ENCODE measurements at places on chromosomes 12 and 14. TPM values are rescaled to one million over a fixed set of nuclear protein-coding genes. Genes with fewer than 3 reads are reported as not detected.

ABHD12B gene
- not detected for total RNA-seq

MYO1A gene
- total RNA-seq, result not detected

DLK1 gene
- not detected for total RNA-seq

CTSG gene
- not detected for total RNA-seq

SLC6A15 gene
- total RNA-seq, result not detected

TSPAN19 gene
- not detected for total RNA-seq

KRT72 gene
- total RNA-seq, result not detected

DNA sequence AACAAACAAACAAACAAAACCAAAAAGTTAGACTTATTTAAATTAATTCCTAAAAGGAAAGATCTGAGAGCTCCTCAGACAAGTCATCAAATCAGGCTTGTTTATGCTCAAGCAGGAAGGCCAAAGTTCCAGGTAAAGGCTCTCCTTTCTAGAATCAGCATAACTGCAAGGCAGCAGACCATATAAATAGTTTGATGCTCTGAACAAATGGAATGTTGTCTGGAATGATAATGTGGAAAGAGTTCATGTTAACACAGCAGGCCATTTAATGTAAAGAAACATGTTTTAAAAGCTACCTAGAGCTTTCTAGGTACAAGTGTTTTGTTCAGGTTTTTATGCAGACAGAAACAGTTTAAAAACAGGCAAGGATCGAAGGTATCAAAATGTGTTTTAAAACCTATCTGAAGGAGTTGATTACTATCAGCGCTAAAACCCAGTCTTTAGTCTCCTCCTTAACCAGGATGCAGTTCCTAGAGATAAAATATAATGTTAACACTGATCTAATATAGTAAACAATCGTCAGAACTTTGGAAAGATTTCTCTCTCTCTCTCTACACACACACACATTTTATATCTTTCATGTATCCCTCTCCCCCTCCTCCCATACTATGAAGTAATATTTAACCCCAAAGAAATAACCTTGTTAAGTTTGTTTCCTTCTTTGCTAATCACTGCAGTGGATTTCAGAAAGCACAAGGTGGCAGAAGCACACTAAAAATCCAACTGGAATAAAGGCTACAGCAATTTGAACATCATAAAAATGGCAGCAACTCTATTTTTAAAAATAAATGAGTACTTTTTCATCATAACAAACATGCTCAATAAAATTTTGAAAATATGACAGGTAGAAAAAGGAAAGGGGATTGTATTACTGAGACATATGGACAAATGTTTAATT is 135.5 kb downstream of the PAWR start:
- no peak overlapping the region for H3K4me3 ChIP-seq
- peaks cover 46% of the 10 kb centered on the region for H3K36me3 ChIP-seq
- H3K27me3 ChIP-seq, result no peaks in the 10 kb centered on the region
- peak; percentile 39 for DNase-seq
- H3K4me1 ChIP-seq, result peaks cover 12% of the 10 kb centered on the region
- 0 out of 2 replicates have a peak overlapping the region, but pooled peaks have one; percentile 31 for H3K27ac ChIP-seq

GRCh38 chr14:61492474-61492873 is 171.1 kb downstream of the PRKCH start:
- DNase-seq, result no peak
- H3K27me3 ChIP-seq, result no peaks in the 10 kb centered on the region
- H3K4me3 ChIP-seq, result no peak overlapping the region
- peaks cover 21% of the 10 kb centered on the region for H3K4me1 ChIP-seq
- H3K36me3 ChIP-seq, result peaks cover 21% of the 10 kb centered on the region
- no peak overlapping the region for H3K27ac ChIP-seq

- no peak overlapping the region for H3K4me3 ChIP-seq
- no peaks in the 10 kb centered on the region for H3K27me3 ChIP-seq
- H3K36me3 ChIP-seq, result no peaks in the 10 kb centered on the region
These were observed 53.6 kb downstream of the HECTD4 start for GRCh38 chr12:112328456-112329124.

- no peaks in the 10 kb centered on the region for H3K36me3 ChIP-seq
- no peaks in the 10 kb centered on the region for H3K4me1 ChIP-seq
- no peak for DNase-seq
- H3K27ac ChIP-seq, result no peak overlapping the region
- H3K27me3 ChIP-seq, result peaks cover 38% of the 10 kb centered on the region
These were observed 119.2 kb downstream of the FIGNL2 start for GRCh38 chr12:51729331-51729730.

GRCh38 chr12:11758510-11759493 is 109.3 kb downstream of the ETV6 start:
- no peak overlapping the region for H3K4me3 ChIP-seq
- H3K27me3 ChIP-seq, result no peaks in the 10 kb centered on the region
- H3K27ac ChIP-seq, result no peak overlapping the region
- H3K36me3 ChIP-seq, result no peaks in the 10 kb centered on the region
- no peak for DNase-seq
- no peaks in the 10 kb centered on the region for H3K4me1 ChIP-seq

- DNase-seq, result no peak
- no peak overlapping the region for H3K27ac ChIP-seq
- H3K36me3 ChIP-seq, result no peaks in the 10 kb centered on the region
These were observed 79.0 kb downstream of the PRIMA1 start for GRCh38 chr14:93709249-93709648.

DNA sequence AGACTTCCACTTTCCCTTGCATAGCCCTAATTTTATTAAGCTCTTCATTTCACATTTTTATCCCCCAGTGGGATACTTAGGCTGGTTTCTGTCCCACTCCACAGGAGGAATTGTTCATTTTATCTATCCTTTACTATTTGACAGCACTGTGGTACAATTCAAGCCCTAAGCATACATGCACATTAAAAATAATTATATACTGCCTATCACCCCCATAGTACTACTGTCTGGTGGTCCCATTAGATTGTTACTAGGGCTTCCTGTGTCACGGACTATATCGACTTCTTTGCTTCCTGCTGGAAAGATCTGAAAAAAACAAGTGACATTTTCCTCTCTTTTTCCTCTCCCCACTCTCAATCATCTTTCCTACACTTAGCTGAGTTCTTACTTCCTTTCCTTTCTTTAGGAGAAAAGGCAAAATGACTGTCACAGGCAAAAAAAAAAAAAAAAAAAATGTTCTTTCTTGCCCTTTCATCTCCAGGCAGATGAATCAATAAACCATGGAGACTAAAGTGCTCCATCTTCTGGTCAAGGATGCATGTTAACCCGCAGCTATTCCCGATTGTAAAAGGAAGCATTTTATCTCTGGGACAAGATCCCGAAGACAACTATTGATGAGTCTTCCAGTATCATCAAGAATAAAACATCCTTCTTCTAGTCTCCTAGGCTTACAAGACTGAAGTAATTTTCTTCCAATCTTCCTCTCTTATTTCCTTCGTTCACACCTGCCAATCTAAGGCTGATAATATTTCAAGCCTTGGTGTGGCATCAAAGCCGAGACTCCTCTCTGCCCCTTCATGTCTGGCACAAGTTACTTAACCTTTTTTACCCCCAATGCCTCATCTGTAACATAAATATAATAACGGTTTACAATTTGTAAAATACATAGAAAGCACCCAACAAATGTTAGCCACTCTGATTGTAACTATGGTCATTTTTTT is 94.4 kb upstream of the PLEKHG7 start:
- no peak overlapping the region for H3K27ac ChIP-seq
- H3K4me3 ChIP-seq, result no peak overlapping the region
- no peak for DNase-seq

GRCh38 chr12:27468241-27468640 is 21.7 kb downstream of the SMCO2 start:
- no peak overlapping the region for H3K4me3 ChIP-seq
- H3K27me3 ChIP-seq, result no peaks in the 10 kb centered on the region
- H3K27ac ChIP-seq, result no peak overlapping the region
- H3K36me3 ChIP-seq, result no peaks in the 10 kb centered on the region
- no peak for DNase-seq

GRCh38 chr14:98999901-99000300 is 272.1 kb downstream of the BCL11B start:
- H3K36me3 ChIP-seq, result no peaks in the 10 kb centered on the region
- H3K27ac ChIP-seq, result no peak overlapping the region
- H3K4me1 ChIP-seq, result no peaks in the 10 kb centered on the region
- DNase-seq, result no peak
- no peak overlapping the region for H3K4me3 ChIP-seq
- H3K27me3 ChIP-seq, result no peaks in the 10 kb centered on the region

DNA sequence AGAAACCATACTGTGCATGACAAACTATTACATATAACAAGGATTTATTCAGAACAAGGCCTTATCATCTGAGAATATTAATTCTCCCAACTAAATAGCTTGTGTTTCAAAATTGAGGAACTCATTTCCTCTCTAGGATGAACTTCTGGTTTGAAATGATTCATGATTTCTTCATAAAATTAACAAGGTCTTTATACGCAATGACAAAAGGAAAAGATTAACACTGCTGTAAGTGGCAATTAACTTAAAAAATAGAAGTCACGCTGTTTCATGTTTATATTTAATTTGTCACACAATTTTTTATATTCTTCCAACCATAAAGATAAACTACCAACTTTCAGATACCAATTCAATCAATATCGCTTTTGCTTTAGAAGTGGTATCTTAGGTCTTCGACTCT is 80.8 kb downstream of the GRIP1 start:
- H3K4me1 ChIP-seq, result peaks cover 1% of the 10 kb centered on the region
- H3K27ac ChIP-seq, result no peak overlapping the region
- H3K36me3 ChIP-seq, result no peaks in the 10 kb centered on the region
- DNase-seq, result no peak
- H3K4me3 ChIP-seq, result no peak overlapping the region

DNA sequence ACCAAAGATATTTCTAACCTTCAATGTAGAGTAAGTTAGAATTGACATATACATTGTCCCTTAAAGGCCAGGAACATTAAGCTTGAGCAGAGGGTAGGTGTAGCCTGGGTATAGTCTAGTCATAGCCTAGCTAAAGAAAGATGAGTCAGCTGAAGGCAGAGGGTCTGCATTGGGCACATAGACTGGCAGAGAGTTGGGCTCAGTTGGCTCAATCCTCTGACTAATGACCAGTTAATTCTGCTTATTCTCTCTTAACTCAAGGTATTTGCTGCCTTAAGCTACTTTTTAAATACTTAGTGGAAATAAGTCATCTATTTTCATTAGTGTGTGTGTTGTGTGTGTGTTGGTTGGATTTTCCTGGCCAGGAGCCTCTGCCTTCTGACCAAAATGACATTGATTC is 467.1 kb downstream of the RAD51B start:
- H3K4me1 ChIP-seq, result peaks cover 9% of the 10 kb centered on the region
- no peaks in the 10 kb centered on the region for H3K27me3 ChIP-seq
- DNase-seq, result no peak
- H3K4me3 ChIP-seq, result no peak overlapping the region

DNA sequence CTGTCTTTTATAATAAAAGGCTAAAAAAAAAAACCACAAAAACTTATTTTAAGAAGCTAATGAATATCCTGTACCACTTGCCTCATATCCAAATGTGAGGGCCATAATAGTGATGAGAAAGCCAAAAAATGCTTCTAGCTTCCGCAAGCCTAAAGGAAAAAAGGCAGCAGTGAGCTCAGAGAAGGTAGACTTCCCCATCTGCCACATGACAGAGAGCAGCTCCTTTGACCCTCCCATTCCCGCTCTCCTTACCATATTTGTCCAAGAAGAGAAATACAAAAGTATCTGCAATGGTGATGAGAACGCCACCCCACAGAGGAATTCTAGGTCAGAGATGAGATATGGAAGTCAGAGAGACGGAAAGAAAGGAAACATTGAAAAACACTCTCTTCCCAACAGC is 27.1 kb downstream of the SLC11A2 start:
- DNase-seq, result no peak
- H3K4me3 ChIP-seq, result no peak overlapping the region
- H3K27ac ChIP-seq, result no peak overlapping the region
- H3K4me1 ChIP-seq, result no peaks in the 10 kb centered on the region

- H3K4me3 ChIP-seq, result no peak overlapping the region
- H3K27me3 ChIP-seq, result no peaks in the 10 kb centered on the region
- peak; percentile 22 for DNase-seq
- no peaks in the 10 kb centered on the region for H3K36me3 ChIP-seq
- H3K27ac ChIP-seq, result no peak overlapping the region
- no peaks in the 10 kb centered on the region for H3K4me1 ChIP-seq
These were observed 2.1 kb upstream of the RNASE13 start for GRCh38 chr14:21036751-21037150.

GRCh38 chr14:96502621-96503305 is 581 bp downstream of the PAPOLA start:
- H3K27ac ChIP-seq, result peak overlapping the region; percentile 44
- H3K36me3 ChIP-seq, result no peaks in the 10 kb centered on the region
- DNase-seq, result peak; percentile 8
- H3K27me3 ChIP-seq, result no peaks in the 10 kb centered on the region

GRCh38 chr12:80936642-80937390 is 918 bp downstream of the LIN7A start:
- no peaks in the 10 kb centered on the region for H3K36me3 ChIP-seq
- H3K27ac ChIP-seq, result no peak overlapping the region
- H3K4me1 ChIP-seq, result no peaks in the 10 kb centered on the region
- H3K27me3 ChIP-seq, result peaks cover 9% of the 10 kb centered on the region

- H3K4me3 ChIP-seq, result no peak overlapping the region
- no peak for DNase-seq
- H3K27ac ChIP-seq, result no peak overlapping the region
- no peaks in the 10 kb centered on the region for H3K36me3 ChIP-seq
- H3K4me1 ChIP-seq, result no peaks in the 10 kb centered on the region
- no peaks in the 10 kb centered on the region for H3K27me3 ChIP-seq
These were observed 3.7 kb downstream of the KERA start for GRCh38 chr12:91053951-91054715.

DNA sequence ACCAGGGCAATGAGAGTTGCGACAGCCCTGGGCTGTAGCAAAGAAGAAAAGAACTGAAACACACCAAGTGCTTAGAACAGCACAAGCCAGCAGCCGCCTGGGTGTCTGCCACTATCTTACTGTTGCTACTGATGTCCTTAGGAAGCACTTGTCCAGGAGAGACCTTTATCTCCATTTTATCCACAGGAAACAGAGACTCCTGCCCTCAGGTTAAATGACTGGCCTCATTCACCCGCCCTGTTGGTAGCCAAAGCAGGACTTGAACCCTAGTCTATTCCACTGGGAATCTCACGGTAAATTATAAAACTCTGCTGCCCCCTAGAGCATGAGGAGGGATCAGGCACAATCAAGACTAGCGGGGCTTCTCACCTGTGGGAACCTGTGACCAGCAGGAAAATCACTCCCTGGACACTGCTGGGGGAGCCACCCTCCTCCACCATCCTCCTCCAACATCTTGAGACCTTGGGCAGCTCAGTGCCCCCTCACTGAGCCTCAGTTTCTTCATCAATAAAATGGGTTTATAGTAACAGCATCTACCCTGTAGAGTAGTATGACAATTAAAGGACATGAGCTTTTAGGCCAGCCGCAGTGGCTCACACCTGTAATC is 20.5 kb upstream of the TESC start:
- no peak overlapping the region for H3K4me3 ChIP-seq
- H3K27ac ChIP-seq, result no peak overlapping the region
- no peaks in the 10 kb centered on the region for H3K36me3 ChIP-seq
- H3K4me1 ChIP-seq, result peaks cover 3% of the 10 kb centered on the region
- no peaks in the 10 kb centered on the region for H3K27me3 ChIP-seq

DNA sequence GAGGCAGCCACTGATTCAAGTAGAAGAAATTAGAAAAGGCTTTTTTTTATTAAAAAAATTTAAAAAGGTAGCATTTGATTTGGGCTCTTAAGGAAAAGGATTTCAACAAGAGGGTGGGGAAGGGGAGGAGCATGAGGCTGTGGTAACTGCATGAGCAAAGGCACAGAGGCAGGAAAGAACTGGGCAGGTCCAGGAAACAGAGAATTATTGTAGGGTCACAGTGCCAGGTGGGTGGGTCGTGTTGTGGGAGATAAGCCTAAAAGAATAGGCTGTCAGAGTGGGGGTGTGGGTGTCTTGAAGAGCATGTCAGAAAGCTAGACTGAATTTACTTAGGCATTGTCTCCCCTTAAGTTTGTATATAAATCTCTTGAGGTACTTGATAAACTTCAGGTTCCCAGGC is 7.8 kb downstream of the LIMA1 start:
- peak overlapping the region; percentile 64 for H3K27ac ChIP-seq
- H3K36me3 ChIP-seq, result peaks cover 17% of the 10 kb centered on the region
- H3K27me3 ChIP-seq, result no peaks in the 10 kb centered on the region
